ENCODE measurements at places on chromosomes 6 and 20.

DNA sequence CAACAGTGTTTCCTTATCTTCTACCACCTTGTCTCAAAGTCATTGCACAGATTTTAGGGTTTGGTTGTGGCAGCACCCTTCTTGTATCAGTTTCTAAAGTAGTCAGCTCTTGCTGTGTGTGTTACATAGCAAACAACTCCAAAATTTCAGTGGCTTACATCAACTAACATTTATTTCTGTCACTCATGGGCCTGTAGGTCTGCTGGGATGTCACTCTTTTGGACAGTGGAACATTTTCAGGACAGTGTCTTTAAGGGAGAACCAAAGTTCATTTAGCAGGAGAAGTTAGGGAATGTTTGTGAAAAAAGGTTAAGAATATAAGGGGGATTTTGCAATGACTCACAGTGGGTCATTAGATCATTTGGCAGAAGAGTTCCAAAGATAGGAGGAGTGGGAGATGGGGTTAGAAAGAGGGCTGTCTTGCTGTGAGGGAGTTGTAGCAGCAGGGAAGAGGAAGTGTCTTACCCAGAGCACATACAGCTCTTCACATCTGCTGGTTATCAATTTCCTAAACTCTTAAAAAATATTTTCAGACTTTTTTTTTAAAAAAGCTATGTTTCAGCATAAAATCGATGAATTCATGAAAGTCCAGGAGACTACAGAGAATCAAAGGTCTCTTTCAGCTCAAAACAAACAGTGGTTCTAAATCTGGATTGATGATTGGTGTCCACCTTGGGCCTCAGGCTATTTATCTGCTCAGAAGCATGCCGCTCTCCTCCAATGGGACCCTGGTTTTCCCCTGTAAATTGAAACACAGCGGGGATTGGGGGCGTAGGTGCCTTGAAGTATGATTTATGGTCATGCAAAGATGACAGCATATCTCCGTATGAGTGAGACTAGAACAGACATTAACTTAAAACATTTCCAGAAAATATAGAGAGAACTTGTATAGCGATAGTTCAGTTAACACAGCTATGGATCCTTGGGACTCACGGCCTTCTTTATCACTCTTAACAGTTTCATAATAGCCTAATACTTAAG is 117.3 kb downstream of the B3GAT2 start:
- DNase-seq, result no peak

DNA sequence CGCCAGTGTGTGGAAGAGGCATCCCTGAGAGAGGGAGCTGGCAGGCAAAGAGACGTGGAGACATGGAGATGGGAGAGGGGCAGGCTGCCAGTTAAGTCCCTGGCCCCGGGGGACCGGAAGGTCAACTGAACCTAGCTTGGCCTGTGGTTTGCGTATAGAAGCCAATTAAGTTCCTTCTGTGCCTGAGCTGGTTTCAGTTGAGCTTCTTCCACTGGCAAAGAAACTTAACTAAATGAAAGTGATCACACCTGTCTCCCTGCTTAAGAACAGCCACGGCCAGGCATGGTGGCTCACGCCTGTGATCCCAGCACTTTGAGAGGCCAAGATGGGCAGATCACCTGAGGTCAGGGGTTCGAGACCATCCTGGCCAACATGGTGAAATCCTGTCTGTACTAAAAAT is 26.7 kb upstream of the NNAT start:
- DNase-seq, result no peak

DNA sequence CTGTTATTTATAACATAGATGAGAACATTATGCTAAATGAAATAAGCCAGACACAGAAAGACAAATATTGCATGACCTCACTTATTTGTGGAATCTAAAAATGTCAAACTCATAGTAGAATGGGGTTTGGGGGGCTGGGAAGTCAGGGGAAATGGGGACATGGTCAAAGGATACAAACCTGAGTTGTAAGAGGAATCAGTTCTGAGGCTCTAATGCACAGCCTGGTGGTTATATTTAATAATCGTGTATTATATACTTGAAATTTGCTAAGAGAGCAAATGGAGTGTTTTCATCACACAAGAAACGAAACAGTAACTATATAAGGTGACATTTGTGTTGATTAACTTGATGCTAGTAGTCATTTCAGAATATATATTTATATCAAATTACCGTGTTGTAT is 40.8 kb upstream of the GFOD1 start:
- DNase-seq, result no peak

- no peak for DNase-seq
These were observed 686 bp downstream of the ZGPAT start for GRCh38 chr20:63708301-63709148.

DNA sequence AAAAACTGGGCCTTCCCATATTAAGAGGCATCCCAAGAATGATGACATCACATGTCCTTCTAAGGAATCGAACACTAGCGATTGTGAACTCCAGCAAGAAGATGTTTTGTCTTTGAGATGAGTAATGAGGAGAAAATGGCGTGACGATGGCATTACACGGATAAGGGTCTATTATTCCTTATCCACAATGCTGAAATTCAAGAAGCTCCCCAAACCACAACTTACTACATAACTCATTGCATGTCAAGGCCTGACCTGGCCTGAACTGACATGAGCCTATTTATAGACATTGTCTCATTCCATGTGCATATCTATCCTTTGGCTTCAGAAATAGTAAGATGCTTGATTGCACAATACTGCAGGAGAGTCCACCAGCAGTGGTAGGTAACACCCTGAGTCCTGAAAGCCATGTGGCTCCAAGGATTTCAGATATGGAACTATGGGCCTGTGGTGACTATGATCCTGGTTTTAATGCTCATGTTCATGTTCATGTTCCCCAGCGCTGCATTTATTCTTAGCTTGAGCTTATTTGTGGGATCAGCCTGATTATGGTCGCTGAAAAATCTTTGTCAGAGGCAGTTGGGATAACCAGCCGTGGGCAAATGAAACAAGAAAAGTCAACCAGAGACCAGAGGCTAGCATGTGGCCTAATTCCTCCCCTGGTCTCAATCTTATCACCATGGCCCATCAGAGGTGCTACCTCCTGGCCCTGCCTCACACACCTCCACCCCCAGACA is 183.2 kb upstream of the JARID2 start:
- DNase-seq, result no peak

GRCh38 chr6:26338810-26339209 is 26.2 kb upstream of the BTN3A2 start:
- DNase-seq, result no peak

- DNase-seq, result no peak
These were observed 31.8 kb upstream of the APCDD1L start for GRCh38 chr20:58546756-58547622.

- peak; percentile 23 for DNase-seq
These were observed 797 bp downstream of the SMIM13 start for GRCh38 chr6:11094411-11094851.

All from putamen (tissue), 1 donor.